Stimulated activated CD8-positive, alpha-beta memory T cell treated with anti-CD3 and anti-CD28 coated beads, Interleukin-4, amount 100 ng/mL, for 4 hours (primary cell): ENCODE measurements at places on chromosomes 12 and 14.

- no peak for DNase-seq
These were observed 5.5 kb upstream of the HOXC9 start for GRCh38 chr12:53994264-53995001.

- DNase-seq = no peak
These were observed 601 bp downstream of the ZNF839 start for GRCh38 chr14:102320033-102320660.

- no peak for DNase-seq
These were observed 6.0 kb downstream of the HOXC4 start for GRCh38 chr12:54059668-54060067.

DNA sequence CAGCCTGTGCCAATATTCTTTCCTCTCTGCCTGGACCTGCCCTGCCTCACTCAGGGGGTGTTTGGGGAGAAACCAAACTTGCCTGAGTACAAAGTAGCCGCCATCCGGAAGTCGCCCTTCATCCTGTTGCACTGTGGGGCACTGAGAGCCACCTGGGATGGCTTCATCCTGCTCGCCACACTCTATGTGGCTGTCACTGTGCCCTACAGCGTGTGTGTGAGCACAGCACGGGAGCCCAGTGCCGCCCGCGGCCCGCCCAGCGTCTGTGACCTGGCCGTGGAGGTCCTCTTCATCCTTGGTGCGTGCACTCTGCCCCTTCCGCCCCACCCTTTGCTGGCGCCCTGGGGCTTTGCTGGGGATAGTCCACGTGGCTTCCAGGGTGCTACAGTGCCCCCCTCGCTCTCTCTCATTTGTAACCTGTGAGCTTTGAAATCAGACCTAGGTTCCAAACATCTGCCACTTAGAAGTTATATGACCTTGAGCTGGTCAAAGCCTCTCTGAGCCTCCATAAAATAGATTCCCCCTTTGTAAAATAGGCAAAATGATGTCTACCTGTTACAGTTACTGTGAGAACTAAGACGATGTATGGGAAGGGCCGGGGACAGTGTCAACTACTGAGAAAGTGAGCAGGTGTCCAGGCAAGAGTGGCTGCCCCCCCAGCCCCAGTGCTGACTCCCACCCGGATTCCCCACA is 4.5 kb downstream of the KCNH3 start:
- DNase-seq = no peak

- no peak for DNase-seq
These were observed 230.2 kb upstream of the RGS6 start for GRCh38 chr14:71701990-71702389.

DNA sequence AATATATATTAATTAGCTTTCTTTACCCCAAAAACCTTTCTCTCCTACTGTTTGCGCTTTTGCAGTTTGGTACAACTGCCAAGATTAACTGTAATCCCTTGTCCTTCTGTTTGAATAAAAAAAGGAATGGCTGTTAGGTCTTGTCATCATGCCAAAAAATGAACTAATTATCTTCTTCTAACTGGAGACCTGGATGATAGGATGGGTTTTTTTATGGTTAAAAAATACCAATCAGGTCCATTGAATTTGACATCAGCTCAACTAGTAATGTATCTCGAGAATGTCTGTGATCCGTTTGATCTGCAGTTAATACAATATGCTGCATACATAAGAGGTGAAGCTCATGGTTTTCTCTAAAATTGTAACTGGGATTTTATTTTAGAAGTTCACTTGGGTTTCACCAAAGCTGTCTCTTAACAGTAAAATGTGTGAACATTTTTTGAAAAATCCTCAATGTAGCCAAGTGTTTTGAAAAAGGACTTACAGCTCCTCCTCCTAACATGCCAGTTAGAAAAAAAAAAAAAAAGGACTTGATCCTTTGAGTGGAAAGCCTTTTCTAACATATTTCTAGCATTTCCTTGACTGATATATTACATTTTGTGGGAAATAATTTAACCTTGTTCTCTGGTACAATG is 96.8 kb downstream of the SRGAP1 start:
- no peak for DNase-seq

GRCh38 chr14:32473464-32473855 is 144.4 kb downstream of the AKAP6 start:
- DNase-seq = no peak

DNA sequence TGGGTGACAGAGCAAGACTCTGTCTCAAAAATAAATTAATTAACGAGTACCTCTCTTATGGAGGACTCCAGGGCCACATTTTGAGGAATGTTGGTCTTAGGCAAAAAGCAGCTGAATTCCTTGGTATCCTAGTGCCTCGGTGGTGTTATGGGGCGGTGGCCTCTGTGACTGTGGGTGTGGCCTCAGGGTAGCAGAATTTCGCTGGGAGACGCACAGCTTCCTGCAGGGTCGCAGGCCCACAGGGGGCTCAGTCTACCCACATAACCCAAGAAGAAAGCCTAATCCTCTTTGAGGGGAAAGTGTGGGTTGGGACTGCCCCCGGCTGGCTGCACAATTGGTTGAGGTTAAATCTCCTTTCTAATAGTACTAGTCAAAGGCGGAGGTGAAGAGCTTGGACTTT is 11.2 kb upstream of the SERPINA4 start:
- no peak for DNase-seq

- no peak for DNase-seq
These were observed 163.7 kb upstream of the IGF1 start for GRCh38 chr12:102643879-102644575.

DNA sequence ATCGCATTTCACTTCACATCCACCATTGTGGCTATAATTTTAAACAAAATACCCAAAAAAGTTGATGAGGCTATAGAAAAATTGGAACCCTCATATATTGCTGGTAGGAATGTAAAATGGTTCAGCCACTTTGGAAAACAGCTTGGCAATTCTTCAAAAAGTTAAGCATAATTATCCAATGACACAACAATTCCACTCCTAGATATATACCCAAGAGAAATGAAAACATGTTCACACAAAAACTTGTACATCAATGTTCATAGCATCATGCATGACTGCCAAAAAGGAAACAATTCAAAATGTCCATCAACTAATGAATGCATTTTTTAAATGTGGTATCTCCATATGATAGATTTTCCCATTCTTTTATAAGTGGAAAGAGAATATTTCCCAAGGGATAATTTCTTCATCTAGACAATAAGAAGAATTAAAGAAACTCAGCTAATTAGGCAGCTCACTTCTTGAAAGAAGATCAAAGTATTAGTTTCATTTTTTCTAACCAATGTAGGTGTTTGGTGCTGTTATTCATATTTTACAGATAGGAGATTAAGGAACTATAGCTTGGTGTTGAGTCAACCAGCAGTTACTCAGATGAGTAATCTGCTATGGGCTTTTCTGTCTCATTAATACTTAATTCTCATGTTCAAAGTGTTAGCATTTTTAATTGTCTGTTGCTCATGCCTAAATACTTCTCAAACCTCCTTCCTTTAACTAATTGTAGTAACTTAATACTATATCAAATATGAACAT is 32.8 kb downstream of the YEATS4 start:
- DNase-seq = no peak

DNA sequence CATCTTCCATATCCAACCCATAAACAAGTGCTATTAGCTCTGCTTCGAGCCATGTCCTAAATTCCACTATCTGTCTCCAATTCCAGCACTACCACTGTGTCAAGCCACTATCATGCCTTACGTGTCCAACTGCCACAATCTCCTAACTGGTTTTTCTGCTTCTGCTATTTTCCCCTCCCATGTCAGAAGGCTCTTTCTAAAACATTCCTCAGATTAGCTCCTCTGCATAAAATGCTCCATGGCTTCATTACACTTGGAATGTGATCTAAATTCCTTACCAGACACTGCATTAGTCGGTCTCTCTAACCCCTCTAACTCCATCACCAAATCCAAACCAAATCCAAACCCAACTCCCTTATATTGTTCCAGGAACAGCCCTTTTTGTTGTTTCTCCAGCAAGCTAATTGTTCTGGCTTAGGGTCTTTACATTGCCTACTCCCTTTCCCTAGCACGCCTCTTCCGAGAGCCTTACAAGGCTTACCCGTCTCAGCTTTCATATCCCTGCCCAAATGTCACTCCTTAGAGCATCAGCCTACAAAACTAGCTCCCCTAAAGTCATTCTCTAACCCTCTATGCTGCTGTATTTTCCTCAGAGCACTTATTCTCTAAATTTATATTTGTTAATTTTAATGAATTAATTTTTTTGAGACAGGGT is 139.7 kb downstream of the HELB start:
- DNase-seq = no peak

- no peak for DNase-seq
These were observed 12.2 kb downstream of the MYRFL start for GRCh38 chr12:69837191-69837590.

DNA sequence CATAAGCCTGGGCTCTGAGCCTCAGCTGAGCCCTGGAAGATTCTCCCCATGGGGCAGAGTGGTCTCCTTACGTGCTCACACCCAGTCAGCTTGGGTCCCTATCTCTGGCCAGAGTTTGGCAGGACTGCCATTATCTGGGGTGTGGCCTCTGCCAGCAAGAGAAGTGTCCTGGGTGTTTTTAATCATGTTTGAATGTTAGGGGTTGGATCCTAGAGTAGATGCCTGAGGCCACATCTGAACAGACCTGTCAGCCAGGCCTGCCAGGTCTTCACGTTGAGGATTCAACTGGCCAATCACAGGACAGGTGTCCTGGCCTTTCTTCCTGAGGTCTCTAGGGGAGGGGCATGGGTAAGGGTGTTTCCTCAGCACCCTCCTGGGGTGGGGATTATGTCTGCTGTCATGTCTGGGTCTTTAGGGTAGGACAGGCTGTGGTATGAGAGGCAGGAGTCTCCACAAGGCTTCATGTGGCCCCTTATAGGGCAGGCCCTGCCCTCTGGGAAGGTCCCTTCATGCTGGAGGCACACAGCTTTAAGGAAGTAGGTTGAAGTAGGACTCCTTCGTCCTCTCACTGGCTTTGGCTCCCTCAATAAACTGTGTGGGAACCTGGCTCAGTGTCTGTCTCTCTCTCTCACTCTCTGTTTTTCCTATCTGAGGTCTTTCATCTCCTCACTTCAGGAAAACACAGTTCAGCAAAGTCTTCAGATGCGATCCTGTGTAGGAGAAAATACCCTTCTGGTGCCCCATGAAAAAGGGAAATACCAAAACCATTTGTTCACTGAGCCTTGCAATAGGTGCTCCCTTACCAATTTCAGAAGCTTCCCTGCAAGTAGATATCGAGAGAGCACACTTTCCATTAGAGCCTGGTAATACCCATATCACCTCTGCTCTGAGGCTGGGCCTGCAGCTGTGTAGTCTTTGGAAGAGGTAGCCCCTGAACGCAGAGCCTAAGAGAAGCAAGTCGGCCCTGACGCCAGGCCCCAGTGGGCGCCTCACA is 6.7 kb upstream of the FITM1 start:
- no peak for DNase-seq

DNA sequence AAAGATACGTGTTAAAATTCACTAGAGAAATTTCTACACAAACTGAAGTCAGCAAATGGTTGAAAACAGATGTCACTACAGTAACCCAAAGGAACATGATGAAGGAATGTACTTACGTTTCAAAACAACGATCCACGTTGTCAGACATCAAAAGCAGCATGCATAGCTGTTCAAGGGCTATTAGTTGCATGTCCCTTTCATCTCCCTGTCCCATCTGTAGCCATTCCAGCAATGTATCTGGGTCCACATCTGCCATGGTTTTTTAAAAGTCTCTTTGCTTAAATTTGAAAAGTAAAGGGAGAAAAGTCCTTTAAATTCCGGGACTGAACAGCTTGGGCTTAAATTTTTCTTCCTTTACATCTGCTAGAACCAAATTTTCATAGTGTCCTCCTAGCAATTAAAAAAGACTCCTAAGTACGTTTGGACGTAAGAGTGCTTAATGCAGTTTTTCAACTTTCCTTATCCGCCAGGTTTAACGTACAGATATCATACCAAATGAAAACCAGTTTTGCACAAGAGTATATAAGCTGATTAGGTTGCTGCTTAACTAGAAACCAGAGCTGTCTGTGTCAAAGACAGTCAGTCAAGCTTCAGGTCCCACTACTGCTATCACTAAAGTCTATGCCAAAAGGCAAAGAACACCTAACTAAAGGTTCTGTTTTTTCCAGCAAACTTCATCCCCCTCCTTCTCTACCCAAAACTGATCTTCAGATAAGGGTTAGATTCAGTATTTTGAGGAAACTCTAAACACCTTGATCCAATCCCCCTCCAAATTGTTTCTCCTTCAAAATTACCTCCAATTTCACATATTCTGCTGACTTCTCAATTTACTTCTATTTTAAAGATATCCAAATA is 1.7 kb downstream of the HECTD1 start:
- no peak for DNase-seq

GRCh38 chr14:58808828-58809227 is 171.1 kb downstream of the DACT1 start:
- no peak for DNase-seq

GRCh38 chr12:42539696-42540095 is 49.9 kb downstream of the PRICKLE1 start:
- no peak for DNase-seq

DNA sequence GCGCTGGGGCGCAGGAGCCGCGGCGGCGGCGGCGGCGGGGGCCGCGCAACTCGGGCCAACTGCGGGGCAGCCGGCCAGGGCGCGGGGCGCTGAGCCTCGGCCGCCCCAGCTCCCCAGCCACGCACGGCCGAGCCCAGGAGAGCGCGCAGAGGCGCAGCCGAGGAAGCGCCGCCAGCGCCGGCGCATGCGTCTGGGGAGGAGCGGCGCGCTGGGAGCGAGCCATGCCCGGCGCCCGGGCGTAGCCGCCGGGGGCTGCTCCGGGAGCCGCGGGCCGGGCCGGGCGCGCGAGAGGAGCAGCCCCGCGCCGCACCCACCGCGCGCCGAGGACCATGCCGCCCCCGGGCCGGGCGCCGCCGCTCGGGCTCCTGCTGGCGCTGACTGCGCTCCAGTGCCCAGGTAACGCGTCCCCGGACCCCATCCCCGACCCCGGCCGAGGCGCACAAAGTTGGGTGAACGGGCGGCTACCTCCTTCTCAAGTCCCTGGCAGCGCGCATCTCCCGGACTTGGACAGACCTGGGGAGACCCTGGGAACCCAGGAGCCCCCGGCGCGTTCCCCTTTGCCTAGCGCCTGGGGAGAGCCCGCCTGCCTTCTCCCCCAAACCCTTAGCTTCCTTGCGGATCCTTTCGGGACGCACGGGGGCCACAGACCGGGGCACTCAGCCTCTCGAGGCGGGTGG is 121.4 kb downstream of the AACS start:
- DNase-seq = no peak

- no peak for DNase-seq
These were observed at the start of gene PGF for GRCh38 chr14:74955229-74956026. Gene PGF, minus strand, starts transcription at chr14:74955597. Its CDS starts 355 bp downstream, at chr14:74955242.

- DNase-seq = peak; percentile 80
These were observed 214.8 kb downstream of the CHST11 start for GRCh38 chr12:104671409-104672095.

GRCh38 chr14:75939200-75939599 is 42.6 kb downstream of the TGFB3 start:
- no peak for DNase-seq

DNA sequence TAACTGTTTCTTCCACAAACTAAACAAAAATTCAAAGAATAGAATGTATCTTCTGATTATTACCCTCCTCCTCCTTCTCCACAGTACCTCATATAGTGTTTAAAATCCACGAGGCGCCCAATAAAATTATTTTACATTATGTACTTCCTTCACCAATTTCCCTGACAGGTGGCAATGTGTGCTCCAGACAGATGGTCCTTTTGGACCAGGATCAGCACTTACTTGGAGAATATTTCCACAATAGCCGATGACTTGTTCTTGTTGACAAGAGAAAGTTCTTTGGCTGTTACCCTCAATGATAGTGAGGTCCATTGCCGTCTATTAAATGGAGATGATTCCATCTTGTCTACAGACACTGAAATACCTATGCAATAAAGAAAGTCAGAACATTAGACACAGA is 34.9 kb downstream of the LIMA1 start:
- no peak for DNase-seq
